ENCODE measurements at places on chromosomes 5 and 9. TPM values are rescaled to one million over a fixed set of nuclear protein-coding genes. Genes with fewer than 3 reads are reported as not detected.

DNA sequence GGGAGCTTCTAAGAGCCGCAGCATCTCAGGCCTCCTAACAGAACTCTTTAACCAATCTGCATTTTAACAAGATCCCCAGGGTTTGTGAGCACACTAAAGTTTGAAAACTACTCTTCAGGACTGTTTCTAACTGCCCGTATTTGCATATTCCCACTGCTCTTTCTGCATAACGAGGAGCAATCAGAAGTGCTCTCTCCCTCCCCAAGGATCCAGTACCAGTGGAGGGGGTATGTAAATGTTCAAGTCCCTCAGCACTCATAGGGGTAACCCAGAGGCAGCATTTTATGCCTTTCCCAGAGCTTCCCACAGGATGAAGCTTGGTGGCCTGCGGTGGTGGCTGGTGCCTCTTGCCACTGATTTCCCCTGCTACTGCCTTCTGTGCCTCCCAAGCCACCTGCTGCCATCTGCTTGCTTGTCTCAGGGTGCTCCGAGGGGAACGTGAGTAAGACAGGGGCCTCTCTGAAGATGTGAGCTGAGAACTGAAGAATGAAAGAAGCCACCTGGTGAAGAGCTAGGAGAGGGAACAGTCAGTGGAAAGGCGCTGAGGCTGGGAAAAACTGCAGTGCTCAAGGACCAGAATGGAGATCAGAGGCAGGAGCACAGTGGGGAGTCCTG, 30.0 kb upstream of the PPP1R2B start:
- DNase-seq: no peak

DNA sequence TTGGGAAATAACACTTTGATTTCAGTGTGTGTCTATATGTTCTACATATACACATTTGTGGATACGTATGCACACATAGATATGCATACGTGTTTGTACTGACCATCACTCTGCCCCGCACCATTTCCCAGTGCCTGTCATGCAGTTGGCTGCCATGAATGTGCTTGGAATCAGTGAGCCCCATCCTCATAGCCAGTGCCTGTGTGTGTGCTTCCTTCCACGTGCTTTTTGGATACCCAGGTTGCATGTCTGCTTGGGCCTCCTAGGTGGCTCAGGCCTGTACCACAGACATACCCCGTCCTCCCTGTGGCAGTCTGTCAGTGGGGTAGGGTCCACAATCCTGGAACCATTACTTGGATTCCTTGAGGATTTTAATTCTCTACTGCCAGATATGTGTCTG, 243.6 kb downstream of the FANCC start:
- no peak for DNase-seq

GRCh38 chr5:68379275-68380036, 163.9 kb downstream of the PIK3R1 start:
- no peak for DNase-seq

- peak; percentile 79 for DNase-seq
These were observed 76.9 kb upstream of the HTR4 start for GRCh38 chr5:148730942-148731898.

ZDHHC11B gene
- 5.9 TPM for total RNA-seq

DNA sequence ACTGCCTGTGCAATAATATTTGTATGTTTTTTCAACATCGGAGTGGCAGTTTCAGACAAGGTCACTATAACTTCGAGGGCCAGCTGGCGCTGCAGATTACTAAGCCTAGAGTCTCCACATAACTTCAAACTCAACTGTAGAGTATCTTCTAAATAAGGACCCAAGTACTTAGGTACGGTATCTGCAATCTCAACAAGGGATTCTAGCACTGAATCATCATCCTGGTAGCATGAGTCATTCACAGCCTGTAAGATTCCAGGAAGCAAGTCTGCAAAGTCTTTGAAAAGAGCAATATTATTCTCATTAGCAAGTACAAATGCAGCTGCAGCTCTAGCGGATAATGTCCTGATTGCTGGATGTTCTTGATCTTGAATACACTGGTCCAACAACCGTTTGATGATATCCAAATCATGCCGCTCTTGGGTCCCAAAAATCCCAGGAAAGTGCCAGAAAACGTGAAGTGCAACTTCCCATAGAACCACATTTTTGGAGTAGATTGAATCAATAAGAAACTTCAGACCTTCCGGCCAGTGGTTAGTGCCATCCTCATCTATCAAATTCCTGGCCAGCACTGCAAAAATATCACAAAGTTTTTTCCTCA, 654 bp downstream of the RANBP6 start:
- DNase-seq: no peak

GRCh38 chr5:143682929-143683386, 129.0 kb upstream of the HMHB1 start:
- no peak for DNase-seq

GRCh38 chr9:137465000-137465719, 6.0 kb upstream of the NSMF start:
- peak; percentile 72 for DNase-seq

PCDHA13 gene
- 0.16 TPM for total RNA-seq

All from aorta (tissue), 5 donors.